ENCODE measurements at places on chromosomes 7 and 10.

DNA sequence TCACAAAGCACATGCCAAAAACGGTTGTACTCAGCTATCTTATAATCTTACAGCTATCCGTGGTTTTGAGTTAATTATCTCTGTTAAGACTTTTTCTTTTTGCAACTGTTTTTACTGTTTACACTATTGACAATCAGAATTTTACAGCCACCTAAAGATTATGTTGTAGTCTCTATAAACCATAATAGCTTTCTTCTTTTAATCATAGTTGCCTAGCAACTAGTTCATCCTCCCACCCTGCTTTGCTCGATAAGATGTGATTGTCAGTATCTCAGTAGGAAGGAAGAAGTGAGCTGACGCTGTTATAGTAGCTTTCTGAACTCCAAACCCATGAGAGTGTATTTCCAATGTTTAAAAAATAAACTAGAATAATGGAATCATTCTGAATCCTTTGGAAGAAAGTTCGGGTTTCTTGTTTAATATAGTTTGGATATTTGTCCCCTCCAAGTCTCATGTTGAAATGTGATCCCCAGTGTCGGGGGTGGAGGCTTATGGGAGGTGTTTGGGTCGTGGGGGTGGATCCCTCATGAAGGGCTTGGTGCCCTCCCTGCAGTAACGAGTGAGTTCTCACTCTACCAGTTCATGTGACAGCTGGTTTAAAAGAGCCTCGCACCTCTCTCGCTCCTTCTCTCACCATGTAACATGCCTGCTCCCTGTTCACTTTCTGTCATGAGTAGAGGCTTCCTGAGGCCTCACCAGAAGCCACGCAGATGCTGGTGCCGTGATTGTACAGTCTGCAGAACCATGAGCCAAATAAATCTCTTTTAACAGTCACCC is 68.1 kb downstream of the SVOPL start:
- no peak for DNase-seq

DNA sequence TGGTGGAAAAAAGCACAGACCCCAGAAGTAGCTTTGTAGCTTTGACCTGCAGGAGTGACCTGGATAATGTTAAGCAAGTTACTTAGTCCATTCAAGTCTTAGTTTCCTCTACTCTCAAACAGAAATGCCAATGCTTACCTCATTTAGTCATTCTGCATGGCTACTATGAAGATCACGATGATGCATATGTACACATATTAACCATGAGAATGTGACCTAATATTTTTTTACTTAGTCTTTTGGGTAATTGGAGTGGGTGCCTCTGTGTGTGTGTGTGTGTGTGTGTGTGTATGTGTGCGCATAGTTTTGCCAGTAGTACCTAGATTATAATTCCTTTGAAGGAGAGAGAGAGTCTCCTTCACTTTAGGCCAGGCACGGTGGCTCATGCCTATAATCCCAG is 95.8 kb downstream of the NRP1 start:
- DNase-seq = no peak

DNA sequence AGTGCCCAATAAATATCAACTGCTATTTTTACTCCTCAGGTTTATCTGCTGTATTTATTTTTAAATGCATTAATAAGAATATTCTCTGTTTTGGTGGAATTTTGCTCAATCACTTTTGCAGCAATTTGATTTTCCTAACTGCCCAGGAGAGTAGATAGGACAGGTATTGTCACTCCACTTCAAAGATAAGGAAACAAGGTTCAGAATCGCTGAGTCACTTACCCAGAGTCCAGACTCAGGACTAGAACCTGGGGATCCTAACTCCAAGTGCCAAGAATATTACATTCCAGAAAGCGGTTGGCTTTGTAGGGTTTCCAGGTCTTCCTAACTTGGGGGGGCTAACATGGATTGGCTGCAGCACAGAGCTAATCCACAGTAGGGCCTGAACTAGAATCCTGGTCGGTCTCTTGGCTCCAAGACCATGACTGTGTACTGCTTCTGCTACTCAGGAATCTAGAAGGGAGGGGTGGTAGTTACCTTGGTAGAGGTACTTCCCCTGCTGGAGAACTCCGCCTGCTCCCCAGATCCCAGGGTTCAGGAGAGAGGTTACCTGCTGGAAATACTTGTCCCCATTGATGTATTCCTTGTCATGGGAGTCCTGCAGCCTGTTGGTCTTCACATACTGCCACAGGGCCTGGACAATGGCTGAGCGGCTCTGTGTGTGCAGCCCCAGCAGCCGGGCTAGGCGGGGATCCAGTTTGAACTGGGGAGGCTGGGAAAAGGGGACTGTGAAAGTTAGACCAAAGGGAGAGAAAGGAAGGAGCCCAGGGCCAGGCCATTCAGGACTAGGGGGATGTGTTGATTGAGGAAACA is 7.3 kb downstream of the SMARCD3 start:
- DNase-seq = no peak

GRCh38 chr7:32091608-32092210 is 21.5 kb upstream of the PDE1C start:
- no peak for DNase-seq

Measured in stimulated activated CD8-positive, alpha-beta memory T cell treated with anti-CD3 and anti-CD28 coated beads, Interleukin-2, amount 100 ng/mL, for 48 hours (primary cell).